Testis (tissue), 5 donors: ENCODE measurements at places on chromosomes 5 and 9. TPM values are rescaled to one million over a fixed set of nuclear protein-coding genes. Genes with fewer than 3 reads are reported as not detected.
A peak's percentile ranks its signal among the peaks of the same experiment; 100 is the strongest.

Gene CDKN2B-AS1
- total RNA-seq: 3.0 TPM

GRCh38 chr5:160280384-160281095 is 31.8 kb downstream of the CCNJL start:
- no peak for DNase-seq

DNA sequence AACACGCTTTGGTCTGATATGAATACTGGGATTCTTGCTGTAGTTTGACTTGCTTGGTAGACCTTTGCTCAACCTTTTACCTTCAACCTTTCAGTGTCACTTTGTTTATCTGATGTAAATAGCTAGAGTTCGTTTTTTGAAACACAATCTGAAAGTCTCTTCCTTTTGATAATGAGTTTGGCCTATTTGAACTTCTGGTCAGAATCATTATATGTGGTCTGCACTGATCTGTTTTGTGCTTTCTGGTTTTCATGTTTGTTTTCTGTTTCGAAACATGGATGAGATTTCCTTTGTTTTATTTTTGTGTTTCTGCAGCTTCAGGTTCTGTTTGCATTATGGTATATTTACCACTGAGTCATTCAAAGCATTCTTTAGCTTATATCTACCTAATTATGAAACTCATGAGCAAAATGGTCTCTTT is 217.5 kb downstream of the GABBR2 start:
- no peak for DNase-seq

Gene DMGDH
- total RNA-seq: 18.0 TPM

DNA sequence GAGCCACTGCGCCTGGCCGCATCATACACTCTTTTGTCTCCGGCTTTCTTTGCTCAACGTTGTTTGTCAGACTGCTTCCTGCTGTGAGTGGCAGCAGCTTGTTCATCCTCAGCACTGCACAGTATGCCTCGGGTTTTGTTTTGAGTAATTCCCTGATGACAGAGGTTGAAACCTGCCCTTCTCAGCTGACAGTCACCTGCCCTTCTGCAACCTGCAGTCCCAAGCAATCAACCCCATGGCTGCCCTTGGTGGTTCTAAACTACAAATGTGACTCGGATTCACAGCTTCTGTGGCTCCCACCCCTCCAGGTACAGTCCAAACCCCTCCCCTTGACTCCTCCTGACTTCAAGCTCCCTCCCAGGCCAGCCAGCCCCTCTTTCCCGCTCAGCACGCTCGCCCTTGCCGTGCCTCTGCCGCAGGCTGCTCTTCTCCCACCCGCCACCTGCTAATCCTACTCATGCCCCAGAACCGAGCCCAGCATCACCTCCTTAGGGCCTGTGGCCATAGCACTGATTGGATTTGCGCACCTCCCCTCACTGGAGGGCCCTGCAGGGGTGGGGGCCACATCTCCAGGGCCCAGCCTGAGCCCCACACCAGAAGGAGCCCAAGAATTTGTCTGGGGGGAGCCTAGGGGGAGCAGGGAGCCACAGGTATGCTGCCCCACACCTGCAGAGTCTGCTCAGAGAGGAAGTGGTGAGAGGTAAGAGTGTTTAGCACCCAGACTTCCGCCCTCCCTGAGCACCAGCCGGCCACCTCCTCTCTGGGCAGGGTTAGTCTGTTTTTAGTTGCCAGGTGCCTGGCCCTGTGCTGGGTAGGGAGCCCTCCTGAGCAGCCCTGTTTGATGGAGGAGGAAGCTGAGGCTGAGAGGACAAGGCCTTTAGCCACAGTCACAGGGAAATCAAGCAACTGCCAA is 10.1 kb downstream of the EEIG1 start:
- no peak for DNase-seq

GRCh38 chr9:114723931-114724330 is 41.9 kb upstream of the TEX48 start:
- DNase-seq: no peak

Gene TRAF2
- 23.7 TPM for total RNA-seq

DNA sequence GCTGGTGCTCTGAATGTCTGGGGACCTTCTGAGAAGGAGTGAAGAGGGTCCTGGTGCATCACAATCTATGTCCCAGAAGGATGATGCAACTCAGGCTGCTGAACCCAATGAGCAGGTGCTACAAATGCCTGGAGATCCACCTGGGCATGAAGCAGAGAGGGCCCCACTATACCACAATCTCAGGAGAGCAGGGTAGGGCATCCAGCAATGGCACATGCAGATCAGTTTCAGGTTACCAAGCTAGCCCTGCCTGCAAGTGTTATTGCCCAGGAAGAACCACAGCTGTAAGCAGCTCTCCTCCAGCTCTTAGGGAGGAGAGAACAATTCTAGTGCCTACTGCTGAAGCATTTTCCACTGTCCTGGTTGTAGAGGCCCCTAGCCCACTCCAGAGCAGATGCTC is 389.2 kb upstream of the TNC start:
- no peak for DNase-seq

- peak; percentile 83 for DNase-seq
These were observed 5.0 kb downstream of the ENTPD8 start for GRCh38 chr9:137435980-137436760.

- DNase-seq: no peak
These were observed 618.1 kb downstream of the SLCO4C1 start for GRCh38 chr5:101677961-101678360.

DNA sequence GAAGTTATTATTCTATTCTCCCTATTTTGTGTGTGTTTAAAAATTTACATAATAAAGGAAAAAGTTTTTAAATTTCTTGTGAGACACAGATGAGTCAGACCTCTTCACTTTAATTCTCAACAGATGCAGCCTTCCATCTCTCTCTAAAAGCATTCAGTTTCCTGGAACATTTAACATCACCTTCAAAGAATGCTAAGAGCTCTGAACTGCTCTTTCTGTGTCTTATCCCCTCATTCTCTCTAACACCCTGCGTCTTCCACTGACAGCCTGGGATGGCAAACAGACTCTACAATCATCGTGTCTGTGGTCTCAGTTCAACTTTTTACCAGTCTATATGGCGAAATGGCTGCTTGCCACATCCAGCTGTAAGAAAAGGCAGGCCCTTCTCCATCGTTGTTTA is 173.0 kb downstream of the HINT1 start:
- no peak for DNase-seq

DNA sequence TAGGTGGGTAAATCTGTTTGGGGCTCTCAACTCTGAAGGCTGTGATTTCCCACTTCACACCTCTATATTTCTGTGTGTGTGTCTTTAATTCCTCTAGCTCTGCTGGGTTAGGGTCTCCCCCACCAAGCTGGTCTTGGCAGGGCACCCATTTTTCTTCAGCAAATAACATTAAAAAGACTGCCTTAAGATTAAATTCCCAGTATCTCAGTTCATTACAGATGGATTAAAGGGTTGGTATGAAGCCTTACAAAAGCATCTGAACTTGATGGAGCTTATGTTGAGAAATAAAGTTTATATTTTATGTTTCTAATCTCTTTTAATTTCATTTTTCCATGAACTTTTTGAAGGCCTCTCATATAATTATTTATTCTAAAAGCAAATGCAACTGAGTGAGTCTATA is 11.7 kb downstream of the PCAT7 start:
- no peak for DNase-seq

DNA sequence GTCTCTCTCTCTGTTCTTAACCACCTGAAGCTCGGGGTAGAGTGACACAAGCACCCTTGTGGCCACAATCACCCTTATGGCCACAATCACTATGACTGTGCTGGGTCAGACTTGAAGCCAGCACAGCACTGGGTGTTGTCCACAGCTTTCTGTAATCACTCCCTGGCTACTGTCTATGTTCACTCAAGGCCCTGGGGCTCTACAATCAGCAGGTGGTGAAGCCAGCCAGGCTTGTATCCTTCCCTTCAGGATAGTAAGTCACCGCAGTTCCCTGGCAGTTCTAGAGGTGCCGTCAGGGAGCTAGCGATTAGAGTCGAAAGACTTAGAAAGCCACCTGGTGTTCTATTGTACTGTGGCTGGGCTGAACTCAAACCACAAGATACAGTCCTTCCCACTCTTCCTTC is 44.2 kb downstream of the GDA start:
- DNase-seq: no peak

DNA sequence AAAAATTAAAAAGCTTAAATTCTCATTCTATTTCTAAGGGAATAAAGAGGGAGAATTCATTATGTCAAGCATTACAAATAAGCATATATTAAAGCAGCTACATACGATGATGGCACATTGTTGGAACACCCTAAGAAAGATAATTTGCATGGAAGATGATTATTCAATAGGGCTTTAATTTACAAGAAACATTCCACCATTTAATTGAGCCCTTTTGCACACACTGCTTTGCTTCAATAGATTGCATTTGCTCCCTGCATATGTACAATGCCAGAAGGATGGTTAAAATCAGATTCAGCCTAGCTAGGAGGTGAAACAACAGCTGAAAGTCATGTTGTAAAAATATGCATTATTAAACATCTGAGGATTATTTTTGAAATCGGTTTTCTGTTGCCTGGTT is 21.8 kb downstream of the KIAA1958 start:
- no peak for DNase-seq

DNA sequence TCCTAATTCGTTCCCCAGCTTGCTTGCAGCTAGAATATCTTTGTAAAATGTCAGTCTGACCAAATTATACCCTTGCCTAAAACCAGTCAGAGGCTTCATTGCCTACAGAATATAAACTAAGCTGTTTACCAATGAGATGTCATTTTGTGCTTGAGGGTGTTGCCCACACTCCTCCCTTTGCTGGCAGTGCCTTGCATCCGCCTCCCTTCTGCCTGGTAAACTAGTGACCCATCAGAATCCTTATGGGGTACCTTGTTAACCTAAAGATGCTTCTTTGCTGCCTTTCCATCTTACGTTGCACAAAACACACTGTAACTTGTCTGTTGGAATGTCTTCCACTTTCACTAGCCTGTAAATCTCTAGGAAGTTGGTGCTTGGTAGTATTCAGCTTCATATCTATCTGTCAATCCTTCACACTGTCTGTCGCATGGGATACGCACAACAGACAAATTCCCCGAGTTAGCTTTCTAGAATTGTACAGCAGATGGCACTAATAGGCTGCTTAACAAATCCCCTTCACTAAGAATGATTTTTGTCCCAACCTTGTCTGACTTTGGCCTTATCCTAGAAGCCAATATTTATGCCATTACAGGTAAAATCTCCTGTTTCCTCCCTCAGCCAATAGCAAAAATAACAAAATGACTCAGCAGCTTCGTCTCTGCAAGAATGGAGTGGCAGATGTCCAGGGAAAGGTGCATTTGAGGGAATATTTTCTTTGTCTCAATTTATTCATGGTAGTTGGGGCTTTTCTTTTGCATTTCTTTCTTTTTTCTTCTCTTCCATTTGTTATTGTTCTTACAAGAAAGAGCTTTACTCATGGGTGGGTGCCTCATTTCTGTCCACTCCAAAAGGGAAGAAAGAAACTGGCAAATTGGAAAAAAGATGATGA is 3.0 kb downstream of the NUDT2 start:
- no peak for DNase-seq

DNA sequence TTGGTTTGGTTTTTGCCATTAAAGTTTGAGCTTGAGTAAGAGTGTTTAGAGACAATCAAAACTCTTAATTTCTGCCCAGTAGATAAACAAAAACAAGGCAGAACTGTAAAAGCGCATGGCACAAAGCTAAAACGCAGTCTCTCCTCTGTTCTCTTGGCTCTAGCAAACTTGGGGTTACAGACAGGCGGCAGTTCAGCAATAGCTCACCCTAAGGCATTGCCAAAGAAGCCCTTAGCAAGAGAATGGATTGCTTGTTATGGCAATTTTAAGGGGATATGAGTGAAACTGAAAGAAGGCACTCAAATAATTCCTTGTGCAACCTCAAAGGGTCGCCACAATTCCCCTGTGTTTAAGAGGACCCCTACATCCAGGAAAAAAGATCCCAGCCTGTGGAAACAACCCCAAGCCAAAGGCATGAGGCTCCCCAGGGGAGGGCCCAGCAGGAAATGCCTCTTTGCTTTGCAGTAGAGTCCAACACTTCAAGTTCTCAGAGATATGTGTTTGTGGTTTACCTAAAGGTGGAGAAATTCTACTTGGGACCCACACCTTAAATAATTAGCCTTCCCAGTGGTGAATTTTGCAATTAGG is 317.0 kb upstream of the MPDZ start:
- no peak for DNase-seq

DNA sequence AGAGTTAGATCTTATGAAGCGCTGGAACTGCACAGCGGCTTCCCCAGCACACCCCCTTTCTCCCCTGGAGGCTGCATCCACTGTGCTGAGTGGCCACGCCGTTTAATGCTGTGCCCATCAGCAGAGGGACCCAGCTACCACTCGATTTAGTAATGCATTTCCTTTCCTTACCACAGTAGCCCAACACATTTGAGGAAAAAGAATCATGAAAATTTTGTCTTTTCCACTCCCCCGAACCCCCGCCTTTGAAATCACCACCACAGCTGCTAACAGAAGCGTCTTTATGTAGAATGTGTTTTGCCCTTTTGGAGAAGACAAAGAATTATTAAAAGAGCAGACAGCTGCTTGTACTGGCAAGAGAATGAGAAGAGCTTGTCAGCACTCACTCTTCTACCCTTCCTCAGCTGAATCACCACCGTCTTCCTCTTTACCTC is 73.2 kb downstream of the ACER2 start:
- DNase-seq: no peak

- DNase-seq: no peak
These were observed 178.5 kb upstream of the SLC24A2 start for GRCh38 chr9:19967216-19967887.
